ENCODE measurements at places on chromosomes 16 and 17. TPM values are rescaled to one million over a fixed set of nuclear protein-coding genes. Genes with fewer than 3 reads are reported as not detected.

DNA sequence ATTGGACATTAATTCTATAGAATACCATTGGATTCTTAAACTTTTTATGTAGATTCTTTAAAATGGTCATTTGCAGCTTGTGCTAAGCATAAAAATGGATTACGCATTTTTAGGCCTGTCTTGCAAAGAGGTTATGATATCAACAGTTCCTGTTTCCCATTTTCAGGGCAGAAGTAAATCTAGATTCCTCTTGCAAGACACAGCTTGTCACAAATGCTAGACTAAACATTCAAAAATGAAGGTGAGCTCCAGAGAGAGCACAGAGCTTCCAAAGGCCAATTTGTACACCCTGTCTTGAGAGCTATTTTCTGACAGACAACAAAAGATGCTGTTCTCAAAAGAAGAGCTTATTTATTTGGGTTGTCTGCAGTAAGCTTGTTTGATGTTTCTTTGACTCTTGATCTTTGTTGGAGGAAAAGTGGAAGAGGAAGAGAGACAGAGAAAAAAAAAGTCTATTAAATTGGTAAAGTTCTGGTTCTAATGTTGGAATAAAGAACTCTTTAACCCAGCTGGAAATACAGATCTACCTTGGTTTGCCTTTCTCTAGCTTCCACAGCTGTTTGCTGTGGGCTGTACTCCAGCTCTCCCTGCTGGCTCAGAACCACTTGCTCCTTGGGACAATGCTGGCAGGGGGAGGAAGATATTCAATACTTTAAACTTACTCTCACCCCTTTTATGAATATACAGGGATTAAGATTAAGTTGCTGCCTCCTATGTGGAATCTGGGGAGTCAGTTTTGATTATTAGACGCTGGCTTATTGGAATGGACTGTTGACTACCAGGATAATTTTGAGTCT, 651.8 kb downstream of the CDH11 start:
- no peaks in the 10 kb centered on the region for H3K4me1 ChIP-seq
- no peak overlapping the region for H3K27ac ChIP-seq
- H3K36me3 ChIP-seq, result no peaks in the 10 kb centered on the region
- no peak for DNase-seq

- no peak overlapping the region for H3K4me3 ChIP-seq
- no peaks in the 10 kb centered on the region for H3K4me1 ChIP-seq
- no peak overlapping the region for H3K27ac ChIP-seq
Measured at GRCh38 chr17:44636562-44636961, 19.7 kb upstream of the MEIOC start.

GRCh38 chr16:48817032-48817431, 207.1 kb upstream of the N4BP1 start:
- H3K36me3 ChIP-seq, result no peaks in the 10 kb centered on the region
- DNase-seq, result no peak

- H3K4me3 ChIP-seq, result no peak overlapping the region
- H3K27ac ChIP-seq, result peak overlapping the region; percentile 60
- H3K4me1 ChIP-seq, result peaks cover 21% of the 10 kb centered on the region
- peak; percentile 43 for DNase-seq
- H3K36me3 ChIP-seq, result no peaks in the 10 kb centered on the region
- H3K27me3 ChIP-seq, result no peaks in the 10 kb centered on the region
Measured at GRCh38 chr17:30222721-30223175, 12.7 kb downstream of the SLC6A4 start.

- peaks cover 4% of the 10 kb centered on the region for H3K4me1 ChIP-seq
- H3K27ac ChIP-seq, result no peak overlapping the region
- H3K36me3 ChIP-seq, result no peaks in the 10 kb centered on the region
- no peak overlapping the region for H3K4me3 ChIP-seq
- no peak for DNase-seq
Measured at GRCh38 chr17:47210105-47210504, 957 bp downstream of the MYL4 start.

Gene ENPP7
- 30.2 TPM for polyA plus RNA-seq

DNA sequence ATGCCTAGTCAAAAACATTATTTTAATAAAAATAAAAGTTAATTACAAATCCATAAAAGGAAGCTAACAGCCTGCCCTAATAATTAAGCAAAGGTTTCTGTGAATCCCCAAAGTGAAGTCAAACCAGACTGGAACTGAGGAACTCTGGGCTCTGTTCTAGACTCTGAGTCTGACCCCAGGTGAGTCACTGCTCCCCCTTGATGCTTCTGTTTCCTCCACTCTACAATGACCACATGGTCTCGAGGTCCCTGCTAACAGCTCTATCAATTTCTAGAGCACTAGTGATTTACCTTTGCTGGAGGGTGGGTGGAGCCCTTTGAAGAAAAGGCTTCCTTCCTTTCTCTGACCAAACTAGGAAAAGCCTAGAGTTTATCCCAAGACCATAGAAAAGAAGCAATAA, 32.4 kb downstream of the XPO6 start:
- no peak overlapping the region for H3K4me3 ChIP-seq
- no peak for DNase-seq
- H3K4me1 ChIP-seq, result peaks cover 9% of the 10 kb centered on the region

- H3K36me3 ChIP-seq, result no peaks in the 10 kb centered on the region
- no peak overlapping the region for H3K4me3 ChIP-seq
- H3K27ac ChIP-seq, result peak overlapping the region; percentile 48
- H3K4me1 ChIP-seq, result no peaks in the 10 kb centered on the region
Measured at GRCh38 chr17:16987830-16988601, 16.1 kb upstream of the TNFRSF13B start.

DNA sequence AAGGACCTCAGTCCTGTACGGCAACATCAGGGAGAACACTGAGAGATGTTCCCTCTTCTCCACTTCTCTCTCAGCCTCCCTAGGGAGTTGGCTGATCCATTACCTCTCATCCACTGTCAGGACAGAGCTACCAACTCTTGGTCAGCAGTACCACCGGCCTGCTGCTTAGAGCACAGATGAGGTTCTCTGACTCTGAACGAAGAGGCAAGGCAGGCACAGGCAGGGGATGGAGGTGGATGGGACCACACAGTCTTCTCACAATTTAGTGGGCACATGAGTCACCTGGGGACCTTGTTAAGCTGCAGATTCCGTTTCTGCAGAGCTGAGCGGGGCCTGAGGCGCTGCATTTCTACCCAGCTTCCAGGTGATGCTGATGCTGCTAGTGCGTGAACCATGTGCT, 128.6 kb upstream of the CCL2 start:
- no peak for DNase-seq
- no peaks in the 10 kb centered on the region for H3K36me3 ChIP-seq
- no peaks in the 10 kb centered on the region for H3K4me1 ChIP-seq
- H3K27me3 ChIP-seq, result peaks cover 10% of the 10 kb centered on the region
- H3K27ac ChIP-seq, result no peak overlapping the region

Gene CCDC78
- polyA plus RNA-seq, result 5.8 TPM

GRCh38 chr16:46775214-46775613, 27.1 kb upstream of the MYLK3 start:
- no peaks in the 10 kb centered on the region for H3K27me3 ChIP-seq
- H3K4me1 ChIP-seq, result no peaks in the 10 kb centered on the region
- H3K27ac ChIP-seq, result no peak overlapping the region
- DNase-seq, result no peak
- no peak overlapping the region for H3K4me3 ChIP-seq
- no peaks in the 10 kb centered on the region for H3K36me3 ChIP-seq

DNA sequence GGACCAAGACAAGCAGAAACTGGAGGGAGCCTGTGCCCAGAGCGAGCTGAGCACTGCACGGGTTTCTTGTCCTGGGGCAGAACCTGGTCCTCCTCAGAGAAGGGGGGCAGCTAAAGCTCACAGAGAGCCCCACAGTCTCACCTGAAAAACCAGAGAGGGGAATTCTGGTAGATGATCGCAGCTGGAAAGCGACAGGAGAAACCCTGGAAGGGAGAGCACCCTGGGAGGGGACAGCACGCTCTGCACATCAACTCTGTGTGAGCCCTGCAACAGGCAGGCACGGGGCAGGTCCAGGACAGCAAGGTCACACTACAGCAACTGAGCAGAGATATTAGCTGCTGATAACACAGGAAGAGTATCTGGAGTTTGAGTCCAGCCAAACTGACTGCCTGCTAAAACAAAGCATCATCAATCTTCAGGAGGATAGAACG, 18.2 kb downstream of the ZCCHC14 start:
- H3K4me3 ChIP-seq, result no peak overlapping the region
- no peaks in the 10 kb centered on the region for H3K36me3 ChIP-seq
- no peaks in the 10 kb centered on the region for H3K27me3 ChIP-seq
- no peak overlapping the region for H3K27ac ChIP-seq
- H3K4me1 ChIP-seq, result peaks cover 26% of the 10 kb centered on the region

DNA sequence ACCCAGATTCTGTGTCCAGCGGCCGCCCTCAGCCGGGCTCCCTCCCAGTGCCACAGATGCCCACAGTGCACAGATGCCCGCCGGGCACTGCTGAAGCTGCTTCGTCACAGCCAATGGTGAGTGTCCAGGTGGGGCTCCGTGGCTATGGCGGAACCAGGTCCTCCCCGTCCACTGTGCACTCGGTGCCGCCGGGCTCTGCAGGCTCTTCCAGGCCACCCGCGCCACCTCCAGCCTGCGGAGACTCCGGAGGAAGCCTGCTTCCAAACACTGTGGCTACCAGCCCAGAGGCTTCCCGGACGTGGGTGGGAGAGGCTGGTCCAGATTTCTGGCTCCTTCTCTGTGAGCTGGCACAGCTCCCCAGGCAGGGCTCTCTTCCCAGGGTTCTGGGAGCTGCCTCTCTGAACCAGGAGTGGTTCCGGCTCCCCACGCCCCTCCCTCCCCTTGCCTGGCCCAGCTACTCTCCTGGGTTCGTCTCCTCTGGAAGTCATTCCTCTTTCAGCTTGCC, 2.8 kb upstream of the PYCR1 start:
- H3K27ac ChIP-seq, result no peak overlapping the region
- H3K27me3 ChIP-seq, result no peaks in the 10 kb centered on the region

DNA sequence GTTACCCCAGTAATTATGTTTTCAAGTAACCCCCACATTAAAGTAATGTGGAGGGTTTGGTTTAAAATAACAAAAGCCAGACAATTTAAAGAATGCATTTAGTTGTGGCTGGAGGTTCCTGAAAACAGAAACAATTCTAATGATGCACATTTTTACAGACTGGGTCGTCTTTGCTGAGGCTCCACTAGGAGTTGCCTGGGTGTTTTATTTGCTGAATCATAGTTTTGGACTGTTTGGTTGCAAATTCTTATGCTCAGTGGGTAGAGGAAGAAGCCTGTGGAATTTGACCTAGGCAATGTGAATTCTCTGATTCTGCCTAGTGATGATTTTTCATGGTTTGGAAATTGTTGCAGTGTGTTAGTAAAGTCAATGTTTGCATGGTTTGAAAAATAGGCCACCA, 16.3 kb downstream of the SHISA9 start:
- no peak overlapping the region for H3K4me3 ChIP-seq
- no peaks in the 10 kb centered on the region for H3K36me3 ChIP-seq
- DNase-seq, result no peak
- H3K4me1 ChIP-seq, result no peaks in the 10 kb centered on the region

Gene IL17C
- polyA plus RNA-seq, result 0.57 TPM

DNA sequence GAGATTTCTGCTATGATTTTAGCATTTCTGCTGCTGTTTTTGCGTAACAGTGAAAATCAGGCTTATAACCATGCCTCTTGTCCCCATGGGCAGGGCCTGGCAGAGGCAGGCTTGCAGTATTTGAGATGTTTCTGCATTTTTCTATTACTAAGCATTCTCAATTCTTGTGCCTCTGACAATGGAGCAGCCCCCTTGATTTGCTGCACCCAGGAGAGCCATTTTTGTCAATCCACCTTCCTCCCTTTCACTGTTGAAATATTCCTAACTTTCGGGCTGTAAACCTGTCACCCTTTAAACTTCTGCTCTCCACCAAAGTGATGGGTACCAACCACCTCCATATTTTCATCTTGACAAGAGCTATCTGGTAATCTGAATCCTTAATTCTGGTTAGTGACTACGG, 178.1 kb downstream of the CNTNAP4 start:
- H3K36me3 ChIP-seq, result no peaks in the 10 kb centered on the region
- no peak overlapping the region for H3K4me3 ChIP-seq
- H3K4me1 ChIP-seq, result no peaks in the 10 kb centered on the region
- no peak for DNase-seq
- H3K27ac ChIP-seq, result no peak overlapping the region

GRCh38 chr16:80631581-80631980, 90.8 kb downstream of the DYNLRB2 start:
- H3K36me3 ChIP-seq, result no peaks in the 10 kb centered on the region
- H3K4me1 ChIP-seq, result no peaks in the 10 kb centered on the region
- no peak overlapping the region for H3K4me3 ChIP-seq
- no peak for DNase-seq

GRCh38 chr16:2039274-2040031, 8.2 kb downstream of the NTHL1 start:
- H3K27me3 ChIP-seq, result no peaks in the 10 kb centered on the region
- peak; percentile 95 for DNase-seq
- H3K27ac ChIP-seq, result peak overlapping the region; percentile 94
- no peak overlapping the region for H3K4me3 ChIP-seq
- peaks cover 67% of the 10 kb centered on the region for H3K4me1 ChIP-seq

GRCh38 chr17:77821114-77821513, 137.4 kb upstream of the TNRC6C start:
- no peaks in the 10 kb centered on the region for H3K27me3 ChIP-seq
- no peak overlapping the region for H3K27ac ChIP-seq
- DNase-seq, result no peak
- H3K4me3 ChIP-seq, result no peak overlapping the region
- no peaks in the 10 kb centered on the region for H3K4me1 ChIP-seq

Gene KRT20
- polyA plus RNA-seq, result 1.5 TPM

Gene JPH3
- 1.8 TPM for polyA plus RNA-seq

DNA sequence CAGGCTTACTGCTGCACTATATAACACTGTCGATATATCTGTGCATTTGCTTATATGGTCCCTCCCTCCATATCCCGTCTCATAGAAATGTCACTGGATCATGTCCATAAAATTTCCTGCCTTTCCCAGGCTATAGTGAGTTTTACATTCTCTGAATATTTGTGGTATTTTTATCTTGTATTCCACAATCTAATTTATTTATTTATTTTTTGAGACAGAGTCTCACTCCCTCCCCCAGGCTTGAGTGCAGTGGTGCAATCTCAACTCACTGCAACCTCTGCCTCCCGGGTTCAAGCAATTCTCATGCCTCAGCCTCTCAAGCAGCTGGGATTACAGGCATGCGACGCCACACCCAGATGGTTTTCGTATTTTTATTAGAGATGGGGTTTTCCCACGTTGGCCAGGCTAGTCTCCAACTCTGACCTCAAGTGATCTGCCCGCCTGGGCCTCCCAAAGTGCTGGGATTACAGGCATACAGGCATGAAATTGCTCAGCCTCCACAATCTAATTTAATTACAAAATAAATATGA, 12.9 kb downstream of the TRIM37 start:
- H3K4me3 ChIP-seq, result no peak overlapping the region
- H3K27ac ChIP-seq, result peak overlapping the region; percentile 62
- H3K36me3 ChIP-seq, result no peaks in the 10 kb centered on the region
- H3K27me3 ChIP-seq, result no peaks in the 10 kb centered on the region

- peak; percentile 67 for DNase-seq
- H3K4me1 ChIP-seq, result peaks cover 13% of the 10 kb centered on the region
- H3K4me3 ChIP-seq, result no peak overlapping the region
- peak overlapping the region; percentile 59 for H3K27ac ChIP-seq
- no peaks in the 10 kb centered on the region for H3K36me3 ChIP-seq
Measured at GRCh38 chr17:42660692-42661345, 1.7 kb downstream of the TUBG2 start.

Data from hepatocyte (in vitro differentiated cells).